ENCODE measurements at places on chromosomes 11 and 22. TPM values are rescaled to one million over a fixed set of nuclear protein-coding genes. Genes with fewer than 3 reads are reported as not detected.

- DNase-seq: no peak
- no peak overlapping the region for H3K4me3 ChIP-seq
- no peaks in the 10 kb centered on the region for H3K4me1 ChIP-seq
- H3K27ac ChIP-seq: no peak overlapping the region
- H3K27me3 ChIP-seq: no peaks in the 10 kb centered on the region
Observed at GRCh38 chr11:110182886-110183285, 89.7 kb downstream of the ZC3H12C start.

- H3K36me3 ChIP-seq: no peaks in the 10 kb centered on the region
- no peak overlapping the region for H3K4me3 ChIP-seq
- H3K27me3 ChIP-seq: no peaks in the 10 kb centered on the region
- no peak overlapping the region for H3K27ac ChIP-seq
Observed at GRCh38 chr11:69576069-69576782, 64.7 kb upstream of the CCND1 start.

MIOX gene
- total RNA-seq: not detected

EFCAB6 gene
- total RNA-seq: 1.5 TPM

DNA sequence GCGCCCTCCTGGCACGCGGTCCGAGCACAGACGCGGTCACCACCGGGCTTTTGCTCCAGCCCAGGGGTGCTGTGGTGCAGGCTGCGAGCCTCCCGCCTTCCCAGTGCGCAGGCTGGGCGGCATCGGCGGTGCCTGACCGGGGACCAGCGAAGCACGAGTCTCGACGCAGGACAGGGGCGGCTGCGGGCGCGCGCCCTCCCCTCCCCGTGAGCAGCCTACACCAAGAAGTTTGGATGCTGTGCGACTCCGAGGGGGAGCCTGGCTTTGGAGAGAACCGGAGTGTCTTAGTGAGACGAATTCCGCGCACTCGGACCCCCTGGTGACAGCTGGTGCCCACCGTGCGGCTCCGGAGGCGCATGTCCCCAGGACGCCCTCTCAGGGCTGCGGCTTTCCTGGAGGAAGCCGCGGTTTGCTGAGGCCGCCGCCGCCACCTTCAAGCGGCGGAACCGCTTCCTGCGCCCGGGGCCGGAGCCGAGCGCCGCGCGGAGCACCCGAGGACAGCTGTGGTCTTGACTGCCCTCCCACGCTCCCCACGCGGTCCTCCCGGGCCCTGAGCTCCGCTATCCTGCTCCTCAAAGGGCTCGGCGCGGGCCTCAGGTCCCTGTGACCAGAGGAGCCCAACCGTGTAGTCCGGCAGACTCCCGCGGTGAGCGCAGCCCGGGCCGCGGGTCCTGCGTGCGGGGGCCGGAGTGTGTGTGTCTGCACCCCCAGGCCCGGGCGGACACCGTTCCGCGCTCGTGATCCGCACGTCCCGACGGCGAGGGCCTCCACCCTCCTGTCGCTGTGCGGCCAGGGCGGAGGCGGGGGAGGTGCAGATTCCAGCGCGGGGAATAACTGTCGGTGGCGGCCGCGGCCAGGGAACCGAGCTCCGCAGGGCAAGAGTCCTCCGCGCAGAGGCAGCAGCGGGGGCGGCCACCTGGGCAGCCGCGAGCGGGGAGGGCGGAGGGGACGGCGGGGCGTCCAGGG, 1.7 kb downstream of the FGF3 start:
- H3K27me3 ChIP-seq: peaks cover 24% of the 10 kb centered on the region
- H3K4me3 ChIP-seq: no peak overlapping the region
- no peak overlapping the region for H3K27ac ChIP-seq
- no peak for DNase-seq
- no peaks in the 10 kb centered on the region for H3K4me1 ChIP-seq
- H3K36me3 ChIP-seq: no peaks in the 10 kb centered on the region

- no peak overlapping the region for H3K4me3 ChIP-seq
- no peaks in the 10 kb centered on the region for H3K4me1 ChIP-seq
- H3K27ac ChIP-seq: no peak overlapping the region
Observed at GRCh38 chr11:59730896-59731565, 17.4 kb upstream of the OR10V1 start.

DNA sequence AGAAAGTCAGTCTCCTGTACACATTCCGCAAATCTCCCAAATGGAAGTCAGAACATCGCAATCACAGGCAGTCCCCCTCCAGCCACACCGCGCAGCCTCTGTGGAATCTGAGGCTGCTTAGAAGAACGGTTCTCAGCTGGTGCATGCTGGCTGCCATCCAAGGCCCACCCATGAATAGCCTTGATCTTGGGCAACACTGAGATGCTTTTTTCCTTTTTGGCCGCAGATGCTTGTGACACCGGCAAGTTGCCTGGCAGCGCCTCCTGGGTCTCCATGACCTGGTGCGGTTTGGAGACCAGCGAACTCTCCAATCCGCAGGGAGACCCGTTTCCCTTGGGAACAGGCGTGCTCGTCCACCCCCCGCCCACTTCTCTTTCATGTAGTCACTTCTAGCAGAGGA, 26.3 kb upstream of the PHF21B start:
- H3K4me1 ChIP-seq: no peaks in the 10 kb centered on the region
- no peak for DNase-seq
- no peak overlapping the region for H3K27ac ChIP-seq
- H3K4me3 ChIP-seq: no peak overlapping the region
- no peaks in the 10 kb centered on the region for H3K27me3 ChIP-seq

GRCh38 chr11:125123947-125124617, 12.7 kb upstream of the TMEM218 start:
- no peak overlapping the region for H3K4me3 ChIP-seq
- H3K4me1 ChIP-seq: peaks cover 7% of the 10 kb centered on the region
- no peaks in the 10 kb centered on the region for H3K36me3 ChIP-seq

DNA sequence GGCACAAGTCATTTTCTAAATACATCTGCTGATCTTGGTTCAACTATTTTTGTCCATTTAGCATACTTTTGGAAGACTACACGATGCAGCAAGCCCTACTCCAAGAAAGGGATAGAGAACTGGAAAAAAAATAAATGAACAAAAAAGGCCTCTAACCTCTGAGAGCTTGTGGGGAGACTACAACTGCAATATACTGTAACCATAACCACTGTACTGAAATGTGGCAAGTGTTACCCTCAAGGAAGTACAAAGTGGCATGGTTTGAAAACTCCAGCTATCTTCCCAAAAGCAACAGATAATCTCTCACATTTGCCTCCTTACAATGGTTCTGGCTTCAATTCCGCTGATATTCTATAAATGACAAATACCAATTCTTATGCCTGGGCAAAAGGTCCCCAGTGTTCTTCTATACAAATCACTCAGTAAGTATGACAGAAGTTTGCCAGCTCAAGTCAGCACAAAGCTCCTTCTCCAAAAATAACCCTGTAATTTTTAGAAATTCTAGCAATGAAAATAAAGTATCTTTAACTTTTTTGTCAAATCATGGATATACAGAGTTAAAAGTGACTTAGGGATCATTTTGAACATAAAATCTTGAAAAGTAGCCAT, 22.9 kb downstream of the AMBRA1 start:
- H3K4me3 ChIP-seq: no peak overlapping the region
- H3K4me1 ChIP-seq: no peaks in the 10 kb centered on the region
- H3K27me3 ChIP-seq: no peaks in the 10 kb centered on the region
- no peak for DNase-seq
- H3K27ac ChIP-seq: no peak overlapping the region

- H3K4me1 ChIP-seq: no peaks in the 10 kb centered on the region
- no peak overlapping the region for H3K27ac ChIP-seq
- H3K4me3 ChIP-seq: no peak overlapping the region
- no peaks in the 10 kb centered on the region for H3K27me3 ChIP-seq
- no peaks in the 10 kb centered on the region for H3K36me3 ChIP-seq
Observed at GRCh38 chr11:13772223-13773046, 104.0 kb downstream of the FAR1 start.

DNA sequence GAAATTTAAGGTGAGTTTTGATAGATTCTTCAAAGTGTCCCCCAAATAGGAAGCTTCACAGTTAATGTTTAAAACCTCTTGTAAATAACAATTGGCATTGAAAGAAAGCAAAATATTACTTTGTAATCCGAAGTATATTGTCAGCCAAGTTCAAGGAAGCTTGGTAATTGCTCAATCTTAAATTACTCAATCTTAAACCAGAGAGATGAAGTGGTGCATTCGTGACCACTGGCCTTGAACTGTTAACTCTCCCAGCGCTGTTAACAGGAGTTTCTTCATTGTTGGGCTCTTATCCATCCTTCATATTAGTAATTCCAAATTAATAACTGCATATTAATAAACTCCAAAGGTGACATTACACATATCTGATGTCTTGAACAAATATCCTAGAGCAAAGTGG, 20.6 kb upstream of the FDX1 start:
- no peak for DNase-seq
- no peaks in the 10 kb centered on the region for H3K4me1 ChIP-seq
- no peaks in the 10 kb centered on the region for H3K27me3 ChIP-seq
- no peaks in the 10 kb centered on the region for H3K36me3 ChIP-seq
- H3K27ac ChIP-seq: no peak overlapping the region
